NCI-H2227 treated with DMSO at 0.1 percent for 48 hours (cell line): ENCODE measurements at places on chromosomes 6 and 20.

DNA sequence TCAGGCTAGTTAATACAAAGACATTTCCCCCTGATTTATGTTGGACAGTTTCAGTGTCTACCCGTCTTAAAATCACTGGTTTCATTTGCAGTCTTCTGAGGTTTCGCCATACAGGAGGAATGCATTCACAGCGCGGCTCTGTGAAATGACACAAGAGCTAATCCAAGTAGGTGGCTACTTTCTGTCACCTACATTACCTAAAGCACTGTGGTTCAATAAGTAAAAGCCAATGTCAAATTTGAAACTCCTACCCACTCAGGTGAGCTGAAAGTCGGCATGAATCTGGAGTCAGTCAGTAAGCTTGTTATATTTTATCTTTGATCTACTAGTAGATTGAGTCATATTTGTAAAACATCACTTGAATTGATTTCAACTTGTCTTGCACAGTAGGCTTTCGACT, 370.8 kb downstream of the LAMA2 start:
- no peak for DNase-seq

- DNase-seq, result no peak
Observed at GRCh38 chr20:44745122-44745597, 505 bp upstream of the KCNK15 start.

DNA sequence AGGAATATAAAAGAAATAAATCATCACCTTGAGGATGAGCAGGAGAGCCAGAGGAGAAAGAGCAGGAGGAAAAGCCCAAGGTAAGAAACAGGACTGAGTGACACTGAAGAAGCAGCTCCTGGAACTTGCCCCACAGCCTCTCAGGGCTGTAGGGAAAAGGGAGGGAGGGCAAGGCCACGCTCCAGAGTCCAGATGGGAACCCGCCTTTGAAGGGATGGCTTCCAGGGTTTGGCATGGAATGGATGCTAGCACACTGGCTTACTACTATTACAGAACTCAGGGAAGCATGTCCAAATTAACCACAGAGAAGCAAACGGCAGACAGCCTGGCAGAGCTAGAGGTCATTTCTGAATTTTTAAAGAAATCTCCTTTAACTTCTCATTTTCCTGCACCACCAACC, 26.8 kb downstream of the RALGAPA2 start:
- DNase-seq, result no peak

DNA sequence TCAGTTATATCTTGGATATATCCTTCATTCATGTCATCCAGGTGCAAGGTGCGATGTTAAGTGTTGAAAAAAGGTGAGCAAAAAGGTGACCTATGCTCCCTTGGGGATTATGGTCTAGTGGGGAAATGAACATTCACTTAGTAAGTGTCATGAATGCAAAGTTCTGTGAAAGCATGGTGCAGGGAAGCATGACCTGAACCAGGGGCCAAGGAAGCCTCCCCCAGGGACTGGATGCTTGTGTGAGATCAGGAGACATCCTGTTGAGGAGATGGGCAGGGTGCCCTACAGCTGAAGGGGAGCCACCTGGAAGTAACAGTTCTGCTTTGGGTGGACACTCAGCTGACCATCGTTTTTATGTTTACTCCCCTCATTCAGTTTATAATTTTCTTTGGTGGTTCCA, 179.5 kb downstream of the SYNDIG1 start:
- no peak for DNase-seq

DNA sequence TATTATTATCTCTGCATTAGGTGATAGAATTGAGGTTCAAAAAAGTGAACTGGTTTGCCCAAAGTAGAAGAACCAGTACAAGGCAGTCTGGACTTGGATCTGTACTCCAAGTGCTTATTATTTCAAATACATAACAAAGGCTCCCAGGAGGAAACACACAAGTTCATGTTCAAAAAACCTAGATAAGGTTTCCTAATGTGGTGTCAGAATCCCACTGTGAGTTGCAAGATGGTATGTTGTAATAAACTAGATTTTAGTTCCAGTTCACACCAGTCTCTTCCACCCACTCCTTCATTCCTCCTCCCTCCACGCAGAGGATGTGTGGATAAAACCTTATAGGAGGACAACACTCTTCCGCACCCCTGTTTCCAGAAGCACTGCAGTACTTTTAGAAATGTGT, 42.8 kb downstream of the KIAA0319 start:
- no peak for DNase-seq

- no peak for DNase-seq
Observed at GRCh38 chr6:25395731-25396130, 116.6 kb downstream of the CARMIL1 start.

DNA sequence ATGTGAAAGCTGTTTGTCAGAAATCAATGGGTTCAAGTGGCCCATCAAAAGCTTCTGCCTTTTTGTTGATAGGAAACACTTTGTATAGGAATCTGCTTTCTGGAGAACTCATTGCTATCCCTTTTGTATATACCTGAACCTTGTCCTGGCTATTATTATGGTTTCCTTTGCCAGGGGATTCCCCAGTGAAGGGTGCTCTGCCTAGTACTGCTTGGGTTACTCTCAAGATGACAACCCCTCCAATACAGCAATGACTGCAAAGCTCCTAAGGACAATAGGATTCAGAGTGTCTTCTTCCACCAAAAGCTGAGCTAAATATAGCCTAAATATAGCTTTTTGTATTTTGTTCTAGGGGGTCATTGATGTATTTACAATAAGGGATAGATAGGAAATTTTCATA, 54.0 kb upstream of the PTPRK start:
- peak; percentile 78 for DNase-seq

GRCh38 chr6:30882759-30883684, 1.3 kb upstream of the DDR1 start:
- DNase-seq, result peak; percentile 37

DNA sequence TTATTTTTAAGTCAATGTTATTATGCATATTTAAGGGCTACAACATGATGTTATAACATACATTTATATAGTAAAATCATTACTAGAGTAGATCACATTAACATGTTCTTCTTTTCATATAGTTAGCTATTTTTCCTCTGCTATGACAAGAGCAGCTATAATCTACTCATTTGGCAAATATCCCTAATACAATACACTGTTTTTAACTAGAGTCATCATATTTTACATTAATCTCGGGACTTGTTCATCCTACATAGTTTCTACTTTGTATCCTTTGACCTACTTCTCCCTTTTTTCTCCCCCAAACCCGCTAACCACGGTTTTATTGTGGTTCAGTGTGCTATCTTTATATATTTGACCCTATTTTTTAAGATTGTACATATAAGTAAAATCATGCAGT, 249.0 kb downstream of the EPM2A start:
- no peak for DNase-seq

DNA sequence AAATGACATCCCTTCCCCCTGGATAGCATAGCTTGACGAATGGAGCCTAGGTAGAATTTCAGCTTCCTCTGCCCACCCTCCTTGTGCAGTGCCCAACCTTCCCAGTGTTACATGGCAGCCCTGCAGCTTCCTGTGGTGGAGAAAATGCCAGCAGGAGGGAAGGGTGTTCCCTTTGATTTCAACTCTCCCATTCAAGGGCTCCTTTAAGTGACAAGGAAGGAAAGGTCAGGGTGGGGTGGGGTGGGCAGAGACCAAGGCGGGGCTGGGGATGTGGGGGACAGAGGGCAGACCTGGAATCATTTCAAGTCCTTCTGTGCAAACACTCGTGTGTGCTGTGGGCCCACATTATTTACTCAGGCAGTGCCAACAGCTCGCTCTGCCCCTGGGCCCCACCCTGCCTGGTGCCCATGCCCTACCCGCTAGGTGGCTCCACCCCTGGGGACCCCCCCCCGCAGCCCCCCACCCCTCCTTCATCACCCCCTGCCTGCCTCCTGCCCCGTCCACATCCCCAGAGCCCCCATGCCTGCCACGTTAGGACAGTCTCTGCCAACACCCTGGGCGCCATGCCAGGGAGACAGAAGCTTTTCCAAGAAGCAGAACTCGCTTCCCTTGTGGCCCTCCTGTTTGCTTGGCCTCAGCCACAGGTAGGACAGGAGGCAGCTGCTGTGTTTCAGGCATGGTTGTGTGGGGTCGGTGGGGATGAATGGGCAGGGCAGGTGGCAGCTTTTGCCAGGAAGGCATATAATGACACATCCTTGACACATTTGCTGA, 9.4 kb downstream of the SPDEF start:
- peak; percentile 6 for DNase-seq

- DNase-seq, result peak; percentile 75
Observed at GRCh38 chr6:12605888-12606345, 110.7 kb upstream of the PHACTR1 start.

- no peak for DNase-seq
Observed at GRCh38 chr6:169824021-169824420, 72.6 kb downstream of the ERMARD start.

DNA sequence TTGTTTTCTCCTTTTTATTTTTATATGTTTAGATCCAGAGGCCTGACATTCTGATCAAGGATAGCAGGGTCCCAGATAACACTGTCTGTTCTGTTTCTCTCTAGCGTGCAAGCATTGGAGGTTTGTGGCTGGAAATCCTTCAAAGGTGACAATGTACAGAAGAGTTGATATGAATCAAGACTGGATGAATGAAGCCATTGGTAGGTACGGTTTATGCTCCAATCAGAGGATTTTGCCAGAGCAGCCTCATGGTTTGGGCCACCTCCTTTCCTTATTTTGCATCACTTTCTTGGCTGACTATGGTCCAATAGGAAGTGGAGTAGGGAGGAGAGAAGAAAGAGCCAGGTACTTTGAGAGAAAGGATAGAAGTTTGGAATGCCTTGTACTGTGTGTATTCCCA, 484.8 kb upstream of the JAG1 start:
- no peak for DNase-seq

GRCh38 chr6:23566418-23566817, 559.6 kb upstream of the NRSN1 start:
- no peak for DNase-seq

- DNase-seq, result no peak
Observed at GRCh38 chr20:48158014-48158413, 372.7 kb upstream of the SULF2 start.

DNA sequence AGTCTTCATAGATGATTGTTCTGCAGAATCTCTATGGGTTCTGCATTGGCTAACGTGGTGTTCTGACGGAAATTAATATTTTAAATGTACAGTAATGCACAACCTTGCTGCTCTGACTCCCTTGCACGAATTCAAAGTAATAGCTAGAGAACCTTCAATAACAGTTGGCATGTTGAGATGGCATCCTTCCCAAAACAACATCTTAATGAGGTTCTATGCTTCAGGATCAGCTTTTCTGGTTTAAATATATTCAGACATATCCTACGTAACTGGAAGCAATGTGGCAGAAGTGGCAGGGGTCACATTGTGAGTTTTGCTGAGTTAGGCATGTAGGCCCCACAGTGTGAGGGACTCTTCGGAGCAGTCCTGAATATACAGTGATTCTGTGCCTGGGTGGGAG, 25.7 kb downstream of the DSE start:
- DNase-seq, result no peak

DNA sequence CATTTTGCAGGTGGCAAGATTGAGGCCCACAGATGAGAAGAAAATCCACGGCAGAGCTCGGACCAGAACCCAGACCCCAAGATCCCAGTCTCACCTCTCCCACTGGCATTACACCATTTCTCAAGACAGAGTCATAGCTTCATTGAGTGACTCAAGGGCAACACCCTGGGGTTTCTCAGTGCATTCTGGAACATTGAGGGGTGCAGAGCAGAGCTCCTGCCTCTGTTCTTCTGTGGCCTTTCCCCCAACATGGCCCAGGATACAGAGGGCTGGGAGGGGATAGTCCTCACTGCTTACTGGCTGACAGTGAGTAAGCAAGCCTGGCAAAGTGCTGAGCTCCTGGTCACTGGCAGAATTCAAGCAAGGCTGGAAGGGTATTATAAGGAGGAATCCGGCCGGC, 74.0 kb downstream of the MDGA1 start:
- no peak for DNase-seq

DNA sequence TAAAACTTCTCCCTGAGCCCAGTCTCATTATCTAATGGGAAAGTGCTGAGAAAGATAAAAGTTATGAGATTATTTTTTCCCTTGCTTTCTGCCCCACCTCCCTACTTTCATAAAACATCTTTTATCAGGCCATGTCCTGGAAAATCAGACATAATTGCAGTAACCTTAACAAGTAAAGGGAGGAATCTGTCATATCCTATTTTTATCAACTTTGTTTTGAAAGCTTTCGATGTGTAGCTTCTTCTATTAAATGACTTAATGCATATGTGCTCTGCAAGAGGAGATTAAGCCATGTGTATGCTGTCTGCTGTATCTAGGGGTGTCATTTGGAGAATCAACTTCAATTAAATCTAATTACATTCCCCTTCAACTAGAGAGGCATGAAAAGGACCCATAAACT, 408.9 kb downstream of the CBLN4 start:
- DNase-seq, result no peak

DNA sequence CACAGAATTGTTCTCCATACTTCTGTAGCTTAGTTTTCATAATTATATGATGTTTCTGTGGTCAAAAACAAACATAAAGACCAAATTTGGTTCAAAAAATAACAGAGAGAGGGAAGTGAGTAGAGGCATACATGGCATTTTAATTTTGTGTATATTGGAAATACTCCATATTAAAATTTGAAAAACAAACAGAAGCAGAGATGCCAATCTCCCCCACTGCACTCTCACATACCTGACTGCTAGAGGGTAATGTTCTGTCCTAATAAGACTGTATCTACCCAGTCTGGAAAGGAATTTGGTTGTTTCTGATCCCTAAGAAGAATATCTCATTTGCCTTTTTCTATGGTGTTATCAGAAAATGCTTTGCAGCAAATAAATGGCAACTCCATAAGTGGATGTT, 959.0 kb upstream of the FLRT3 start:
- DNase-seq, result no peak

- no peak for DNase-seq
Observed at GRCh38 chr6:12582421-12583110, 134.0 kb upstream of the PHACTR1 start.

DNA sequence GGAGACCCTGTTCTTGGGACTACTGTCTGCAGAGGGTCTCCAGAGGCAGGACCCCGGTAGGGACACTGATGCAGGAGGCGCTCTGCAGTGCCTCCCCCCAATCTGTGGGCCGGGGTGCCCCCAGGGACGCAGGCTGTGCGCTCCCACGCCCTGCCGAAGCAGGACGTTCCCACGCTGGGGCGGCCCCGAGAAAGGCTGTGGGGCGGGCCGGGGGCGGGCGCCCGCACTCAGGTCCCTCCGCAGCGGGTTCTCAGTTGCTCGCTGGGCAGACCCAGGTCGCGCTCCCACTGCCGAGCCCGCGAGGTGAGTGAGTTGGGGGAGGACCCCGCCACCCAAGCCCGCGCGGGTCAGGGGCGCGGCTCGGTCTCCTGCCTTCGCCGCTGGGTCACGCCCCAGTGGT, at the start of gene COX4I2:
Gene COX4I2, plus strand, starts transcription at position 253 of the 400 bp plus-strand sequence. CDS start 1,106 bp downstream, outside the sequence.
- DNase-seq, result no peak

GRCh38 chr6:44219815-44220784, 3.3 kb upstream of the SLC29A1 start:
- DNase-seq, result no peak
